ENCODE measurements at places on chromosomes 6 and 20. TPM values are rescaled to one million over a fixed set of nuclear protein-coding genes. Genes with fewer than 3 reads are reported as not detected.

PI16 gene
- total RNA-seq: 1.2 TPM

DNA sequence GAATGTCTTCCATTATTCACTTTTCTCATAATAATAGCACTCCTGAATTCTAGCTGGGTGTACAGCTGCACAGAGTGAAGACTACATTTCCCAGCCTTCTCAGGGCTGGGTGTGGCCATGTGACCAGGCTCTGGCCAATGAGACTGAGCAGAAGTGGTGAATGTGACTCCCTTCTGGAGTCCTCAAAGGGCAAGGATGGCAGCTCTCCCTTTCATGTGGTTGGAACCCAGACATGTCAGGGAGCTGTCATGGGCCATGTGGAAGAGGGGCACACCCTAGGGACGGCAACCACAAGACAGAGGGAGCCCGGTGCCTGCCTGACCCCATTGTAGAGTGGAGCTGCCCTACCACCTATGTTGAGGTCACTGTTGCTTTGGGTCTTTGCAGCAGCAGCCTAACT is 312.8 kb upstream of the SULF2 start:
- H3K4me1 ChIP-seq: no peaks in the 10 kb centered on the region
- peak overlapping the region; percentile 81 for H3K27ac ChIP-seq
- no peak overlapping the region for H3K4me3 ChIP-seq
- DNase-seq: no peak

- DNase-seq: no peak
- H3K27me3 ChIP-seq: no peaks in the 10 kb centered on the region
- no peaks in the 10 kb centered on the region for H3K4me1 ChIP-seq
- no peak overlapping the region for H3K4me3 ChIP-seq
- no peak overlapping the region for H3K27ac ChIP-seq
These were observed 6.0 kb downstream of the MKKS start for GRCh38 chr20:10428008-10428407.

- no peaks in the 10 kb centered on the region for H3K27me3 ChIP-seq
- no peak for DNase-seq
- H3K36me3 ChIP-seq: no peaks in the 10 kb centered on the region
- H3K27ac ChIP-seq: peak overlapping the region; percentile 80
- peak overlapping the region; percentile 30 for H3K4me3 ChIP-seq
These were observed 47.3 kb downstream of the LRRN4 start for GRCh38 chr20:6006603-6006949.

DNA sequence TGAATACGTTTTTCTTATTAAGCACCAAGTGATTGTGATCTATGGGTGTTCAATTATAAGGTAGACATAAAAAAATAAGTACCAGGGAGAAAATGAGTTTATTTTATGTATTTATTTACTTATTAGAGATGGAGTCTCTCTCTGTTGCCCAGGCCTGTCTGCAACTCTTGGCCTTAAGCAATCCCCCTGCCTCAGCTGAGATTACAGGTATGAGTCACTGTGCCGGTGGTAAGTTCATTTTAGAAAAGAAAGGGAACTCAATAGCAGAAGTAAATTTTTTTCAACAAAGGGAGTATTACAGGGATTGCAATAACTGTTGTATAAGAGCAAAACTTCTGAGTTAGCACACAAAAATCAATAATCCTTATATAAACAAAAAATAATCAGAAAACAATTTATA is 98.7 kb upstream of the FUT9 start:
- no peaks in the 10 kb centered on the region for H3K27me3 ChIP-seq
- no peak for DNase-seq
- no peak overlapping the region for H3K27ac ChIP-seq
- H3K36me3 ChIP-seq: no peaks in the 10 kb centered on the region
- H3K4me3 ChIP-seq: no peak overlapping the region

DNA sequence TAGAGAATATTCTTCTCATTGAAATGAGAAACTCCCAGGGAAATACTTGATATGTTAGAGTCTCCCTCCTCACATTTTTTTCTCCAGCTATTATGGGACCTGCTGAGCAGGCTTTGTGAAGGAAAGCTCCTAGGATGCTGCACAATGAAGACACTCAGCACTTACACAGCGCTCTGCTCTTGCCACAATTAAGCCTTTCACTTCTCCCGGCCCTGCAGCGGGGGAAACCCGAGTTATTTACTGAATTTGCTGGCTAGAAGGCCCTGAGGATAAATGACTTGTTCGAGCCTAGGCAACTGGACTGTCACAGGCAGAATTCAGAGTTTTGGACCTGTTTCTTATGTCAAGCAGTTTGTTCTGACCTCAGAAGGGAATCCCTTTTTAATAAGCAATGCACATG is 102.0 kb downstream of the MAP3K7 start:
- H3K4me1 ChIP-seq: no peaks in the 10 kb centered on the region
- no peak for DNase-seq
- no peak overlapping the region for H3K27ac ChIP-seq
- no peaks in the 10 kb centered on the region for H3K27me3 ChIP-seq
- H3K36me3 ChIP-seq: no peaks in the 10 kb centered on the region

- H3K4me1 ChIP-seq: no peaks in the 10 kb centered on the region
- no peak for DNase-seq
- H3K27me3 ChIP-seq: no peaks in the 10 kb centered on the region
- H3K36me3 ChIP-seq: no peaks in the 10 kb centered on the region
These were observed 716.4 kb upstream of the CITED2 start for GRCh38 chr6:140090871-140091270.

- DNase-seq: no peak
- H3K36me3 ChIP-seq: no peaks in the 10 kb centered on the region
- H3K4me3 ChIP-seq: no peak overlapping the region
- H3K4me1 ChIP-seq: no peaks in the 10 kb centered on the region
- no peaks in the 10 kb centered on the region for H3K27me3 ChIP-seq
These were observed 125.0 kb upstream of the DOK5 start for GRCh38 chr20:54350415-54350814.

DNA sequence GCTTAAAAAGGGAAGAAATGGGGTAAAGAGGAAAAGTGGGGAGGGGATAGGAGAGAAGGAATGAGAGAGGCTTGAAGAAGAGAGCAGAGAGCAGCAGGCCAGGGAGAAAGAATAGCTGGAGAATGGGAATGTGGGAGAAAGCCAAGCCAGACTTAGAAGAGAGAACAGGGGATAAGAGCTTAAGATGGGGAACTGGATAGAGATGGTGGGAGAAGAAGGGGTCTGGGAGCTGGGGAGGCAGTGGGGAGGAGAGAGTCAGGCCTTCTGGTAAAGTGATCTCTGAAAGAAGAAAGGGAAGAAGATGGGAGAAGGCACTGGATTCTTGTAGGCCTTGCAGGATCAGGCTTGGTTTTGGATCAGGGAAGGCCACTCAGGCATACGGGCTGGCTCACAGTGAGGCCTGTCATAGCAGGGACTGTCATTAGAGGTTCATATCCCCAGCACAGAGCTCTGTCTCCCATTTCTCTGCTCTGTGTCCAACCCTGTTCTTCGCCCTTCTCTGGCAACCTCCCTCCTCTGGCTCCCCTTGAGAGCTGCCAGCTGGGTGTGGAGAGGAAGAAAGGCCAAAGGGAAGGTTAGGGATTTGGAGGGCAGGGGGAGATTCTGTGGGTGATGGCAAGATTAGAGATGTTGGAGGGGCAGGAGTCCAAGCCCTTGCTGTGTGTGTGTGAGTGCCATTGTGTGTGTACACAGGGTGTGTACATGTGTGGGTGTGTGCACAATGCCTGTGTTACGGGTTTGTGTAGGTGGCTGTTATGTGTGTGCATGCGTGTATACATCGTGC is 9.3 kb downstream of the SYNGAP1 start:
- H3K27me3 ChIP-seq: no peaks in the 10 kb centered on the region
- H3K4me1 ChIP-seq: peaks cover 11% of the 10 kb centered on the region
- H3K27ac ChIP-seq: peak overlapping the region; percentile 95
- DNase-seq: no peak
- H3K36me3 ChIP-seq: no peaks in the 10 kb centered on the region
- no peak overlapping the region for H3K4me3 ChIP-seq
